ENCODE measurements at places on chromosomes 2 and 18.

GRCh38 chr2:158291544-158292180 lies 164.9 kb downstream of the CCDC148 start:
- DNase-seq = no peak

GRCh38 chr18:76405681-76406356 lies 89.2 kb downstream of the ZNF516 start:
- DNase-seq = no peak

DNA sequence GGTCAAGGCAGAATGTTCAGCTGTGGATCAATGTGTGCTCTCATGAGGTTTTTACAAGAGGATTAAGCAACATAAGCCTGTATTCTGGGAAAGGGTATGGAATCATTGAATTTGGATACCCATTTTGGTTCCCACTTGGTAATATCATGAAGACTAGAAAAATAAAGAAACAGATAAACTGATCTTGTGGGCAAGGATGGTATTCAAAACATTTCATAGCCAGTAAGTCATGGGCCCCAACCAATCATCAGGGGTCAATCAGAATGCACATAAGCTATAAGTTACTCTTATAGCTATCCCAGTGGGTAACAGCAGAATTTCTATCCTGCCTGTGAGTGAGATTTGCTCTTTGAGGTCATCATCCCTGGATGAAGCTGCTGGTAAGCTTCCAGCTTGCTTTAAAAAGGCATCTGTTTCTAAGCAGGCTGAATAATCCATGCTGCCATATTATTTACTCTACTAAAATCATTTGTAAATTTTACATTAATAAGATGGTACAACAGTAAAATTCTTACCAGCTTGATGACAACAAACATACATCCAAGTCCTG lies 291.2 kb downstream of the RAD51AP2 start:
- DNase-seq = no peak

DNA sequence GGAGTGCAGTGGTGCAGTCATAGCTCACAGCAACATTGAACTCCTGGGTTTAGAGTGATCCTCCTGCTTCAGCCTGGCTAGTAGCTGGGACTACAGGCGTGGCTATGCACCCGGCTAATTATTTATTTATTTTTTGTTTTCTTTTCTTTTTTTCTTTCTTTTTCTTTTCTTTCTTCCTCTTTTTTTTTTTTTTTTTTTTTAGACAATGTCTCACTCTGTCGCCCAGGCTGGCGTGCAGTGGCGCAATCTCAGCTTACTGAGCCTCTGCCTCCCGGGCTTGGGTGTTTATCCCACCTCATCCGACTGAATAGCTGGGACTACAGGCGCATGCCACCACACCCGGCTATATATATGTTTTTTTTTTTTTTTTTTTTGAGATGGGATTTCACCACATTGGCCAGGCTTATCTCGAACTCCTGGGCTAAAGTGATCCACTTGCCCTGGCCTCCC lies 1.4 kb upstream of the ANXA4 start:
- DNase-seq = no peak

DNA sequence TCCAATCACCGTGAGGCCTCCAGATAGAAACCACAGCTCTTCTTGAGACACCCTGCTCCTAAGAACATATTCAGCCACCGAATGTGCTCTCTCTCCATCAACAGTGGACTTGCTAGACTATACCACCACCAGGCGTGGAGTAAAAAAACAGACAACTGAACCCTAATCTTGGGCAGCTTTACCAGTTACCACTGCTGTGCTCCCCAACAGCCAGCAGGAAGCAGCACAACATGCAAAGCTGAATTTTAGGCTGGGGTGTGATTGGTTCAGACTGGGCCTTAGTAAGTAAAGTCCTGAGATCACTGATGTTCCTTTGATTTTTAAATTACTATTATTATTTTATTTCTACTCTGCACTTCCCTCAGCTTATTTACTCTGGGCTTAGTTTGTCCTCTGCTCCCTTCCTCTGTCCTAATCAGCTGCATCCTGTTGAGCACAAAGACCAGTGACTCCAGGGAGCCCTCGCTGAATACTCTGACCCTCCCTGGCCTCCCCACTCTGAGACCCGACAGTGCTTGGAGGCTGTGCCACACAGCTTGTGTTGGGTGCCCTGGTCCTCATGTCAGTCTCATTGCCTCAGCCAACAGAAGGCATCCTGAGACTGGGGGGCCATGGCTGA lies 21.9 kb downstream of the MRPL35 start:
- no peak for DNase-seq

All from NCI-H2081 treated with DMSO at 0.1 percent for 48 hours (cell line).